ENCODE measurements at places on chromosomes 7 and 10.

DNA sequence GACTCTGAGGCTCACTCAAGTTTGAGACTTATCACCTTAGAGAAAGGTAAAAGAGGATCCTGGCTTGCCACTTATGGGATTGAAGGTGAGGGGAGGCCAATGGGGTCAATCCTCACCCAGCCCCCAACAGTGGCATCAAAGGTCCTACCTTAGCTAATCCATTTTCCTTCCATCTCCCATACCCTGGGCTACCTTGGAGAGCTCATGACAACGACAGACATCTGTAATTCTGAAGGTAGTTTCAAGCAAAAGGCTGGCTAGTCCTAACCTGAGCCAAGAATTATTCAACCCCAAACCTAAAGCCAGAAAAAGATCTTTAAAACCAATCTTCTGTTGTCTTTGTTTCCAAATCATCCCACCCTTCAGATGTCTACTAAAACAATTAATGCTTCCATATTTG, 179.2 kb upstream of the GHITM start:
- H3K4me3 ChIP-seq = no peak overlapping the region
- DNase-seq = no peak
- no peaks in the 10 kb centered on the region for H3K4me1 ChIP-seq
- no peaks in the 10 kb centered on the region for H3K36me3 ChIP-seq

- H3K36me3 ChIP-seq = no peaks in the 10 kb centered on the region
- DNase-seq = no peak
- H3K27ac ChIP-seq = no peak overlapping the region
- H3K27me3 ChIP-seq = no peaks in the 10 kb centered on the region
- H3K4me3 ChIP-seq = no peak overlapping the region
These were observed 714.0 kb upstream of the GHITM start for GRCh38 chr10:83425306-83425705.

GRCh38 chr7:28587211-28587610, 174.9 kb downstream of the CREB5 start:
- H3K36me3 ChIP-seq = no peaks in the 10 kb centered on the region
- DNase-seq = no peak
- H3K27ac ChIP-seq = no peak overlapping the region
- no peaks in the 10 kb centered on the region for H3K27me3 ChIP-seq
- no peak overlapping the region for H3K4me3 ChIP-seq

DNA sequence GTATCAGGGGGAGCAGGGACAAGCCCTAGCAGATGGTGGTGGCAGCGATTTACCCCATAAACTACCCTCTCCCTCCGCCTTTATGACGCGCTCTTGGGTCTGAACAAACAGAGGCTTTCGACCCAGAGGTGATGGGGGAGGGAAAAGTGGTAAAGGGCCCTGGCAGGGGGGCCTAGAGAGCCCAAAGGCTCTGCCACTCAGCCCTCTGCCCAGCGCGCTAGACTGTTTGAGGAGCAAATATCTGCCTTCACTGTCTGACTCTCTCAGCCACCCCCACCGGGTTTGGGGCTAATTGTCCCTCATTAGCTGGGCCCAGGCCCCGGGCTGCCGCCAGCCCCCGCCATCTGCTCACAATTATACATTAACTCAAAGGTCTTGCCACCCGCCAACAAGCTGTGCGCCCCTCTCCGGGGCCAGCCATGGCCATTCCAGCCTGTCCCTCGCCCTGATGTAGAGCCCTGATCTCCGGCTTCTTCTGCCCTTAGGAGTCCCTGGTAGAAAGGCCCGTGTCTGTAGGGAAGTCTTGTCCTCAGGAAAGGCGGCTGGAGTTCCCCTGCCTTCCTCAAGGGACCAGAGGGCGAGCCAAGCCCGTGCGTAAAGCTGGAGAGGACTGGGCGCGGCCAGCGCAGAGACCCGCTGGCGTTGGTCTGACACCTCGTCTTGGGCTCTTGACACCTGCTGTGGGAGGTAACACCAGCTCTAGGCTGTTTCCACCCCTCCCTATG, 1.9 kb upstream of the PAX4 start:
- H3K27ac ChIP-seq = no peak overlapping the region
- H3K4me1 ChIP-seq = no peaks in the 10 kb centered on the region
- H3K27me3 ChIP-seq = peaks cover 24% of the 10 kb centered on the region
- H3K36me3 ChIP-seq = no peaks in the 10 kb centered on the region

DNA sequence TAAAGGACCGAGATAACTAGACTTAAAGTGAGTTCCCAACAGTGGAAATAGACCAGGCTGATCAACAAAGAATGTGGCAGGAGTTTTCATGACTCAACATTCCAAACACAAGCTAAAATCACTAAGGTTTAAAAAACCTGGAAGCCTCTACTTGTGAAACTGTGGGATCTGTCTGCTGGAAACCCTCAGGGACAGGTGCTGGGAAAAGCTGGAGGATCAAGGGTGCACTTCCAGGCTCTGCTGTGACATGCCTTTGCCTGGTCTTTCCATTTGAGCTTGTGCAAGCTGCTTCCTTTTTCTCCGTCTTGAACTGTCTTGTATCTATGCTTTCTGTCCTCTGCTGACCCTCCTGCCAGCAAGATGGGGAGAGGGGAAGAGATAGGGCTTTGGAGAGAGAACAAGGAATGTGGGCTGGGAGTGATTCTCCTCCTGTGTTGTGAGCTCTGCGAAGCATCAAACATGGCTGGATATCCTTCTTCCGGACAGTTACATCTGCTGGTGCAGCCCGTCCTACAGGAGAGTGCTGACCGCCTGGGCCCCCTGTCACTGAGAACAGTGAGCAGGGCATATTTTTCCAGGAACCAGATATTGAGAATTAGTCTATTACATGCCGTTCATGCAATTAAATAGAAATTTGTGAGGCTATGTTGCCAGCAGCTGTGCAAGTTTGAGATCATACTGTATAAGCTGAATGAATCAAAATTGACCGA, 25.5 kb downstream of the ARHGAP22 start:
- no peak for DNase-seq
- no peak overlapping the region for H3K4me3 ChIP-seq
- no peaks in the 10 kb centered on the region for H3K27me3 ChIP-seq
- no peak overlapping the region for H3K27ac ChIP-seq

GRCh38 chr7:109235316-109235715, 665.6 kb downstream of the DNAJB9 start:
- H3K27ac ChIP-seq = no peak overlapping the region
- no peaks in the 10 kb centered on the region for H3K27me3 ChIP-seq
- no peaks in the 10 kb centered on the region for H3K4me1 ChIP-seq
- no peaks in the 10 kb centered on the region for H3K36me3 ChIP-seq
